ENCODE measurements at places on chromosomes 5 and 9. TPM values are rescaled to one million over a fixed set of nuclear protein-coding genes. Genes with fewer than 3 reads are reported as not detected.

The TRMO gene
- total RNA-seq: 15.6 TPM

The SOX30 gene
- total RNA-seq: not detected

The PLPP7 gene
- total RNA-seq: 15.0 TPM

The MLANA gene
- not detected for total RNA-seq

The S100Z gene
- not detected for total RNA-seq

The UBE2QL1 gene
- total RNA-seq: 0.06 TPM

The LCNL1 gene
- 1.6 TPM for total RNA-seq

Measured in aortic smooth muscle cell (primary cell).